ENCODE measurements at places on chromosomes 6 and 20.

DNA sequence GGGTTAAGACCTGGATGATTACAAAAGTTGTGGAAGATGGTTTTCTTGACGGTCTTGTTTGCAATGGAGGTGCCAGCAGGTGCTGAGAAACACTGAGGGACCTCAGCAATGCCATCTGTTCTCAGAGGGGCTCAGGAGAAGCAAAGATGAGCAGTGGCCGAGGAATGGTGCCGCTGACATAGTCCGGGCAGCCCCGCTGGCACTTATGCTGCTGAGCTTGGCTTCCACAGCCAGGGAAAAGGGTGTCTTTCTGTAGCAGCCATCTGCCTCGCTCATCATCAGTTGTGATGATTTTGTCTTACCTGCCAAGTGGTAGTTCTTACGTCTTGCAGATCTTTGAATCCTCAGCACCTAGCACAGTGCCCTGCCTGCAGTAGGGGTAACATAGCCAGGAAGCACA is 55.7 kb downstream of the PPP1R14C start:
- DNase-seq, result no peak

DNA sequence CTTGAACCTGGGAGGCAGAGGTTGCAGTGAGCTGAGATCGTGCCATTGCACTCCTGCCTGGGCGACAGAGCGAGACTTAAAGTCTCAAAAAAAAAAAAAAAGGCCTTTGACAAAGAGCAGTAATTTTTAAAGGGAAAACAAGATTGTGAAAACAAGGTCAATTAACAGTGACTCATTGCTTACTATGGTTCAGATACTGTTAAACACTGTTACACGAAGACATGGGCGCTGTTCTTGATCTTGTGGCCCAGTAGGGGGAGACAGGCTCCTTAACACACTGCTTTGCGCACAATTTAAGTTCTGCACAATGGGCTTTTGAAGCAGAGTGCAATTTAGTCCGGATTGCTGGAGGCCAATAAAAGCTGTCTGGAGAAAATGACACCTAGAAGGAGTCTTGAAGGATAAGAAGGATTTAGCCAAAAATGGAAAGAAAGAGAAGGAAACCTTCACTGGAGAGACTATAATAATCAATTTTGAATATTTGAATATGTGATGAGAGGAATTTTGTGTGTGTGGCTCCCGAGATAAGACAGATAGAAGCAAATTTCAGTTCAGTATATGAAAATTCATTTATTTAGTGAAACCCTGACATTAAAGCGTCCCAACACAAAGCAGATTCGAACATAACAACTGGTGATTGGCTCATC is 6.0 kb upstream of the LATS1 start:
- no peak for DNase-seq

GRCh38 chr6:119610754-119611153 is 261.2 kb upstream of the MAN1A1 start:
- DNase-seq, result no peak

DNA sequence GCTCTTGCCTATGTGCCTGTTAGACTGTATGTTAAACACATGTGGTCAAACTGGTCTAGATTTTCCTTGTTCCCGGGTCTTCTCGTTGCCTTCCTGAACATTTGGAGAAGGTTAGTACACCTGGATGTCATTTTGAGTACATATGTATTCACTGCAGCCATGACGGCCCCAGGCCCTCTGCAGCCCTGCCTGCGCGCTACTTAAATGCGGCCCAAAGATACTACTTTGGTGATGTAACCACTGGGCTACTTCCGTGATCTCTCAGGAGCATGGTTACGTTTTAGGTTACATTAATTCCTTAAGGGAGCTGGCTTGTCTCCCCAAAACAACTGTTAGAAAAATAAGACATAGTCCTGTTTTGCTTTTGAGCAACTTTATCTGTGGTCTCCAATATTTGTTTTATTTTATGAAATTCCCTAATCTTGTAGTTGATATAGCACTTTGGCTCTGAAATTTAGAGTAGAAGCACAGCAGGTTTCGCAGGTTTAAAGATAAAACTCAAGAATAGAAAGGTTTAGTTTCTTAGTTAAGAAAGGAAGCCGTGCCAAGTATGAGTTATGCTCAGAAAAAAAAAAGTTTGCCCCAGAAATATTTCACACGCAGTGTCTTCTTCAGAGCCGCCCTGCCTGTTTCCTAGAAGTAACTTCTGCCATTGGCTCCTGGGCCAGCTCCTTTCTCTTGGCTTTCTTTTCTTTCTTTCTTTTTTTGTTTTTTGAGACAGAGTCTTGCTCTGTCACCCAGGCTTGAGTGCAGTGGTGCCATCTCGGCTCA is 38.1 kb downstream of the TIAM2 start:
- DNase-seq, result no peak

DNA sequence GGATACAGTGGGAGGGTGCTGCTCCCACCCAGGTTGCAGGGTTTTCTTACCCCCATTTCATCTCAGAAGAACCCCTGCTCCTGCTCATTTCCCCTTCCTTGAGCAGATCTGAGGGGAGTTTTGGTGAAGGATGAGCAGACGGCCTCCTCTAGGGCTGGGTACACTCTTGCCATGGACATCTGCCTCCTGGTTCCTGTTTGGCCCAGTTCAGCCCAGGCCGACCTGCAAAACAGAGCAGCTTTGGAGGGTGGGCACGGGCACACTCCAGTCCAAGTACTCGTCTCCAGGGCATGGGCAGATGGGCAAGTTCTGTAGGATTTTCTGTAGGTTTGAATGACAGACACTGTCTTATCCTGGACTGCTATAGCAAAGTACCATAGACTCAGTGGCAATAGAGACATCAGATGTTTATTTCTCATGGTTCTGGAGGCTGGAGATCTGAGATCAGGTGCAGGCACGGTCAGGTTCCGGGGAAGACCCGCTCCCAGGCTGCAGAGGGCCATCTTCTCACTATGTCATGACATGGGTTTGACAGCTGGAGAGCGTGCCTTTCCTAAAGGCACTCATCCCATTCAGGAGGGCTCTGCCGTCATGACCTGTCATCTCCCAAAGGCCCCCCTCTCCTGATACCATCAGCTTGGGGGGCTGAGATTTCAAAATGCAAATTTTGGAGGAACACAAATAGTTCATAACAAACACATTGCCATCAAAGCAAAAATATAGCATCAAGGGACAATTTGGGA is 6.2 kb downstream of the NPBWR2 start:
- no peak for DNase-seq

- no peak for DNase-seq
These were observed 91.2 kb upstream of the TMEM181 start for GRCh38 chr6:158468666-158469065.

GRCh38 chr6:38159596-38159995 is 340.1 kb downstream of the ZFAND3 start:
- DNase-seq, result no peak

DNA sequence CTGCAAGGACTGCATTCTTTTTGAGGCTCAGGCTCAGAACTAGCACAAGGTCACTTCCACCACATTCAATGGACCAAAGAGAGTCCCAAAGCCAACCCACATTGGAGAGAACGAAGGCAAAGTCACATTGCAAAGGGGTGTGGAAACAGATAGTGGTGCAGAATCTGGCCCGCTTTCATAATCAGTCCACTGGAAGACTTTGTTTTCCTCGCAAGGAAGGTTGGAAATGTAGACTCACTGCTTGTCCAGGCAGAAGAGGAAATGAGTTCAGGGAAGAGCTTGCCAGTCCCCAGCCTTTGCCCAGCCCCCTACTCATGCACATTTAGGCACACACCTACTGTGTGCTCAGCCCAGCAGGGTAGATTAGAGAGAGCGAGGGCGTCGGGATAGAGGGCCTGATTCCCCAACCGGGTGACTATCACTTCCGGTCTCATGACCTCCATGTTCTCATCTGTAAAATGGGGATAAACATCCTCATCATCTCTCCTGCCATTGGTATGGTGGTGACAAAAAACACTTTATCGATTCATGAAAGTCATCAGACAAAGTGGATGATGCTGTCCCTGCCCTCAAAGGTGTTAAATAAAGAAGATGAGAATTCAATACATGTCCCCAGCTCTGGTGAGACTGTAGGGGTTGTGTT is 24.3 kb upstream of the CCN5 start:
- no peak for DNase-seq

GRCh38 chr20:416950-417800 is 9.1 kb downstream of the RBCK1 start:
- no peak for DNase-seq

DNA sequence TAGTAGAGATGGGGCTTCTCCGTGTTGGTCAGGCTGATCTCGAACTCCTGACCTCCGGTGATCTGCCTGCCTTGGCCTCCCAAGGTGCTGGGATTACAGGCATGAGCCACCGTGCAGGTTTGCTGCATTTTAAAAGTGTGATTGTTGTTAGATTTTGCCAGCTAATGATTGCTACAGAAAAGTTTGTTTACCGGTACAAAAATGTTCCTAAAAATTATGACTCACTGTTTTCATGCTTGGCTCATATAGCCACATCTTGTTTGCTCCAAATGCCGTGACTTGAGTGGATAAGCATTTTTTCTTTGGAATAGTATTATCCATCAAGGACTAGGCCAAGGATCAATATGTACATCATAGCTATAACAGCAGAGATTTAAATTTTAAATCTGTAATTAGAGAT is 24.3 kb downstream of the LRRN4 start:
- no peak for DNase-seq

DNA sequence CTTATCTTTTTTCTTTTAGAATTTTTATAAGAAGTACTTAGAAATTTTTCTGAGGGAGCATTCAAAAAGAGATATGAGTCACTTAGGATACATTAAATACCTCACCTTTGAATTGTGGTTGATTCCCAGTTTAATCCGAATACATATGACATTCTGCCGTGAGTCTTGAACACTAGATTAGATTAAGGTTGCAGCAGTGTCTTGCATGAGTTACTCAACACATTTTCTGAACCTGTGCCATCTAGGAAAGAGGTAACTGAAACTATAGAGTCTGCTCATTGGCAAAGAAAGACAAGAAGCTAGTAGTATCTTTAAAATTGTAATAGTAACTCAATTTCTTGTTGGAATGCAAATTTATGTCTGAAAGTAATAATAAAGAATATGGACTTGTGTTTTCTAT is 14.9 kb downstream of the PEX3 start:
- no peak for DNase-seq

- DNase-seq, result no peak
These were observed 835.3 kb upstream of the EPHA7 start for GRCh38 chr6:94254689-94255088.

DNA sequence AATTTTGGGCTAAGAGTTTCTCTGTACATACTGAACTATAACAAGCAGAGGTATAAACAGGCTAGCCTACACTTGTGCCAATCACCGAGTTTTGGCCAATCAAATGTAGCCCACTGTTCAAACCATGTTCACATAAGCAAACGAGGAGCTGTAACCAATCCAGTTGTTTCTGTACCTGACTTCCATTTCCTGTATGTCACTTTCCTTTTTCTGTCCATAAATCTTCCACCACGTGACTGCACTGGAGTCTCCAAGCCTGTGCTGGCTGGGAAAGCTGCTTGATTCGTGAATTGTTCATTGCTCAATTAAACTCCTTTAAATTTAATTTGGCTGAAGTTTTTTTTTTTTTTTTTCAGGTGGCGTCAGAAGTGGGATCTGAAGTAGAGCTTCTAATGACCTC is 332.9 kb downstream of the RNF144B start:
- no peak for DNase-seq

- DNase-seq, result no peak
These were observed 675.1 kb upstream of the MMS22L start for GRCh38 chr6:97958134-97958533.

DNA sequence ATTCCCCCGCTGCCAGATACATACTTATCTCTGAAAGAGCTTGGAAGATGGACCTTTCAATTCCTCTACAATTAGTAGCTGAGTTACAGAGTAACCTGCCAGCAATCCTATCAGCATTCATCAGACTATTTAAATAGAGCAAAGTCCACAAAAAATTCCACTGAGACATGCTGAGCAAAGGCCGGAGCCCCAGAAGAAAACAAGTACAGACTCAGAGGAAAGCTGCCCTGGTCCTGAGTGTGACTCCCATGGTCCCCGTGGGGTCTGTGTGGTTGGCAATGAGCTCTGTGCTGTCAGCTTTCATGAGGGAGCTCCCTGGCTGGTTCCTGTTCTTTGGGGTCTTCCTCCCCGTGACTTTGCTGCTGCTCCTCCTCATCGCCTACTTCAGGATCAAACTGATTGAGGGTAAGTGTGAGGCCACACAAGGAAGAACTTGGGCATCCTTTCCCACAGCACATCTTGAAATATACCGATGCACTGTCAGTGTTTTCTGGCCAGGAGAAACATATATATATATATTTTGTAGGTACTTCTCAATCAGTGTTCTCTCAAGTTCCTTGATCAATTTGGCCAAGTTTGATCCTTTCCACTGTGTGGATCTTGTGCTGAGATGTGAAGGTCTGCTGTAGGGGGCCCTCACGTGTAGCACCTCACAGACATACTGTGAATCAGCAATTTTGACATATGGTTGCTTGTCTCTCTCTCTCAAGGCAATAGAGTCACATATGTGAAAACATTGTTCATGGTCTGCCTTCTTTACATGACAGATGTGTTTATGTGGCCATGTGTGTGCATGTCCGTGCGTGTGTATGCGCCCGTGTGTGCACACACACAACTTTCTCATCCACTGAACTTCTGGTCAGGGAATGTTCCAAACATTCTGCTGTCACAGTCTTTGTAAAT is at the start of gene SMLR1:
Gene SMLR1, plus strand, starts transcription at position 160 of the 903 bp plus-strand sequence. Its CDS starts 8 bp downstream, at position 168.
- no peak for DNase-seq

DNA sequence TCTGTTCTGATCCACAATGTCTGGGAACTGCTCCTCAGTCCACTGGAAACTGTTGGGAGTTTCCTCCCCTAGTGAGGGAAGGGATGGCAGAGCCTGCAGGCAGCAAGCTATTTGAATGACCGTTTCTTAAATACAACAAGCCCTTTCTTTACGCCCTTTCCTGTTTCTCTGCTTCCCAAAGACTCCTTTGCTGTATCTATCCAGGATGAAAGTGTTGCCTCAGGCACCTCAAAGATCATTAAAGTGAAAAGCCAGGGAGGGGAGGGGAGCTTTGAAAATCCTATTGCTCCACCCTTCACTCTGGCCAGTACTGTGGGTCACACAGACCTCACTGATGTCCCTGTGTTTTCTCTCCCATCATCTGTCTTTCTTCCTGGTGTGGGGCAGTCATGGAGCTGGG is 213.1 kb downstream of the RNF144B start:
- DNase-seq, result no peak

DNA sequence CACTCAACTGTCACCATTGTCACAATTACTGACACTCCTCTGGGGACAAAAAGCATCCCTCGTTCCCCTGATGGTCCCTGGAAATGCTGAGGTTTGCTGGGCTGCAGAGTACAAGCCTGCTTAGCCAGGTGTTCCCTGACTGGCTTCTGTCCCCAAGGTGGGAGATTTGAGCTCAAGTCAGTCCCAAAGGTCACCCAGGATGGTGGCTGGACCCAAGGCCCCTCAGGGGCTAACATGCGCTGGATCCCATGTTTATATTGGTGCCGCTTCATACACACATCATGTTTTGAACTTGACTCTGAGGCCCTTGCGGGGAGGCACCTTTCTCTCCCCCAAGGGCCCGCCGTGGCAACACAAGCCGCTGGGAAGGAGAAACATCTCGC is 44.2 kb downstream of the PMEPA1 start:
- DNase-seq, result no peak

DNA sequence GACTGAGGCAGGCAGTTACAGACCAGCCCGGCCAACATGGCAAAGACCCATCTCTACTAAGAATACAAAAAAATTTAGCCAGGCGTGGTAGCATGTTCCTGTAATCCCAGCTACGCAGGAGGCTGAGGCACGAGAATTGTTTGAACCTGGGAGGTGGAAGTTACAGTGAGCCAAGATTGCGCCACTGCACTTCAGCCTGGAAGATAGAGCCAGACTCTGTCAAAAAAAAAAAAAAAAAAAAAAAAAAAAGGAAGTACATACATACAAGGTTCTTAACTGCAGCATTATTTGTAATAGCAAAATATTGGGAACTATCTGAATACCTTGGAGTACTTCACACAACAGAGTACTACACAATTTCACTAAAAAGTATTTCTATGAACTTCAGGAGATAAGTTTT is 183.5 kb upstream of the OLIG3 start:
- no peak for DNase-seq
